ENCODE measurements at places on chromosomes 3 and 15.

GRCh38 chr15:39267685-39268084, 313.2 kb upstream of the THBS1 start:
- no peak for DNase-seq

- no peak for DNase-seq
Observed at GRCh38 chr3:117553461-117553860, 843.9 kb downstream of the TUSC7 start.

GRCh38 chr15:81955382-81956062, 90.3 kb downstream of the MEX3B start:
- DNase-seq: no peak

DNA sequence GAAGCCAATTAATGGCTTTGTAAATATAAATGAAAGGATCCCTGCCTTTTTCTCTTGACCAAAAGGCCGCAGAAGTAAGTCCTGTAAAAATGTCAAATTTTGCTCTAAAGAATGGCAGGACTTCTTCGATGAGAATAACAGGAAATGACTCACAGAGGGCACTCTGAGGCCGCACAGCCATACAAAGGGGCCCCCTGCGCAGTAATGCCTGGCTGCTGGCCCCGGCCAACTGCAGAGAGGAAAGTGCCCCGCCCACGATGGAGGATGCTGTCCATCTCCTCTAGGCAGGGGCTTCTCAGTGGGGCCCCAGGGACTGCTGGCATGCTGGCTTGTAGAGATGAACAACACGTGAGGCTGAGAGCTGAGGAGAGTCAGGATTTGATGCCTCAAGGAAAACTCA, 18.1 kb upstream of the SCN10A start:
- no peak for DNase-seq

- DNase-seq: no peak
Observed at GRCh38 chr3:151226088-151226563, 23.1 kb upstream of the GPR171 start.

GRCh38 chr3:41521010-41521655, 321.8 kb downstream of the CTNNB1 start:
- DNase-seq: no peak

GRCh38 chr3:192077795-192078497, 617.0 kb downstream of the PYDC2 start:
- DNase-seq: no peak

DNA sequence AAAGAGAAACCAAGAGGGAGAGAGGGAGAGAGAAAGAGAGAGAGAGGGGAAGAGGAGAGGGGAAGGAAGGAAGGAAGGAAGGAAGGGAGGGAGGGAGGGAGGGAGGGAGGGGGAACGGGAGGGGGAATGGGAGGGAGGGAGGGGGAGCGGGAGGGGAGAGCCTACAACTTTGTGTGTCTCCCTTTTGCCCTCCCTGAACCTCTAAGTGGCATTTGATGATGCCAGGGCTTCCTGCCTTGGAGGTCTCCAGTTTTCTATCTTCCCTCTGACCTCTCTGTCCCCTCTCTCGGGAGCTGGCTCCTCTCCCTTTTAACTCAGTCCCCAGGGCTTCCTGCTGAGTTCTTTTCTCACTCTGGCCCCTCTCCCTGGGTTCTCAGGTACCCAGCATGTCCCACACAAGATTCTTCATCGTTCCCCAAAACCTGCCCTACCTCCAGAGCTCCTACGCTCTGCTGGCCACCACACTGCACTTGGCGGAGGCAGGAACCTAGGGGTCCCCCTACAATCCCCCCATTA, 12.5 kb upstream of the FAM174B start:
- no peak for DNase-seq

GRCh38 chr3:111924283-111924682, 54.5 kb upstream of the ABHD10 start:
- DNase-seq: no peak

GRCh38 chr15:38819387-38819950, 254.9 kb upstream of the RASGRP1 start:
- DNase-seq: no peak

GRCh38 chr3:151866711-151867410, 6.6 kb upstream of the SUCNR1 start:
- no peak for DNase-seq

- DNase-seq: no peak
Observed at GRCh38 chr15:90042356-90042755, 41.2 kb downstream of the ZNF710 start.

- no peak for DNase-seq
Observed at GRCh38 chr15:71807125-71807629, 3.2 kb upstream of the NR2E3 start.

DNA sequence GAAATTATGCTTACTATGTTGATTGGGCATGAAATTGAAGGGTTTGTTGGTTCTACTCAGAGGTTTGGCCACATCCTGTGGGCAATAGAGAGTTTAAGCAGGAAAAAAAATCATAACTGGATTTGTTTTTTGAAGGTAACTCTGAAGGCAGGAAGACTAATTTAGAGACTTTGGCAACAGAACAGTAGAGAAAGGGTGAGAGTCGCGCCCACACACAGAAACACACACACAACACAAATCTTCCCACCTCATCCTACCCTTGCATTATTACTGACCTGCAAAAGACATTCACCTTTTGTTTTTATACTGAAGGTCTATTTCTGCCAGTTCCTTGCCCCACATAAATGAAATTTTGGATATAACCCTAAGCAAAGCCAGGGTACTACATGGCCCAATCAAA, 270.6 kb downstream of the TBL1XR1 start:
- DNase-seq: no peak

DNA sequence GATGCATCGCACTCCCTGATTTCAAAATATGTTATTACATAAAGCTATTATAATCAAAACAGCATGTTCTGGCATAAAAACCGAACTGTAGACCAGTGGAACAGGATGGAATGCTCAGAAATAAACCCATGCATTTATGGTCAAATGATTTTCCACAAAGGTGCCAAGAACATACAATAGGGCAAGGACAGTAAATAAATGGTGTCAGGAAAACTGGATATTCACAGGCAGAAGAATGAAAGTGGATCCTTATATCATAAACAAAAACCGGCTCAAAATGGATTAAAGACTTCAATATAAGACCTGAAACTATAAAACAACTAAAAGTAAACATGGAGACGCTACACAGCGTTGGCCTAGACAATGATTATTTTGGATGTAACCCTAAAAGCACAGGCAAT, 22.6 kb downstream of the USP50 start:
- DNase-seq: no peak

DNA sequence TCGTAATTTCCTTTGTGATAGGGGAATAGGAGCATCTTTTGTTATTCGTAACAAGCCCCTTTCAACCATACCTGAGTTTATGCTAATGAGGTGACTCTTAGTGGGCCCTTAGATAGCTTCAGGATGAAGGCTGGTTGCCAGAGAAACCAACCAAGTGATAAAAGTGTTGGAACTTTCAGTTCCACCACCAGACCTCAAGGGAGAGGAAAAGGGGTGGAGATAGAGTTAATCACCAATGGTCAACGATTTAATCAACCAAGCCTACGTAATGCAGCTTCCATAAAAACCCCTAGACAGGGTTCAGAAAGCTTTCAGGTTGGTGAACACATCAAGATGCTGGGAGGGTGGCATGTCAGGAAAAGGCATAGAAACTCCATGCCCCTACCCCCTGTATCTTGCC, 33.0 kb downstream of the HERC1 start:
- DNase-seq: no peak

DNA sequence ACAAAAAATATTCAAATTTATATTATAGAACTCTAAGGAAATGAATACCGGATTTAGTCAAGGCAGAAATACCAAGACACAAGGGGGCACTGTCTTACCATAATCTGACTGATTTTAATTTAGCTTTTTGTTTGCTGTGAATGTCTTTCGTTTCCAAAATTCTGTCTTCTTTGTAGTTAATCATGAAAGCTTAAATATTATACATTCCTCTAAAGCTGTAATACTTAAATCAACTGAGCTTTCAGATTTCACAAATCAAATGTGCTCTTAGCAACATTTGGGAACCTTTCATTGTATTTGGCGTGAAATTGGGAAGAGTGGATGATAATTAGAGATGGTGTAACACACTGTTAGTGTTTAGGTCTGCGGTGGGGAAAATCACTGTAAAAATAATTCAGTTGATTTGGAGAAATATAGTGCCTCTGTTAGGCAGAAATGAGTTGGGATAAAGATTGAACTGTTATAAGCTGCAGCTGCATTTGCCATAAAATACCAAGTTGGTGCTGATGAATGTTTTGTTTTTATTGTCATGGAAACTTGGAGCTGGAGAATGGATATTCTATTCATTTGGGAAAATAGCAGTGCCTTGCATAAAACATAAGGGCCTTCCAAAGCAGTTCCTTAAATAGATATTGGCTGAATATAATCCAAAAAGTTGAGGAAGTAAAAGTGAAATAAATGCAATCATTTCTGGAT, 228.2 kb downstream of the TCF12 start:
- DNase-seq: peak; percentile 80

GRCh38 chr15:74337607-74338211, 29.7 kb downstream of the CYP11A1 start:
- DNase-seq: no peak

- no peak for DNase-seq
Observed at GRCh38 chr15:23998056-23998455, 311.0 kb upstream of the NDN start.

- no peak for DNase-seq
Observed at GRCh38 chr3:126040386-126040785, 43.5 kb downstream of the SLC41A3 start.
